ENCODE measurements at places on chromosomes 7 and 10. TPM values are rescaled to one million over a fixed set of nuclear protein-coding genes. Genes with fewer than 3 reads are reported as not detected.

HK1 gene
- total RNA-seq = 40.4 TPM

PCLO gene
- total RNA-seq = 15.1 TPM

TMED4 gene
- total RNA-seq = 93.1 TPM

PLAU gene
- 10.6 TPM for total RNA-seq

SDHAF3 gene
- total RNA-seq = 18.2 TPM

CPEB3 gene
- total RNA-seq = 6.0 TPM

RADIL gene
- total RNA-seq = 1.2 TPM

DNA sequence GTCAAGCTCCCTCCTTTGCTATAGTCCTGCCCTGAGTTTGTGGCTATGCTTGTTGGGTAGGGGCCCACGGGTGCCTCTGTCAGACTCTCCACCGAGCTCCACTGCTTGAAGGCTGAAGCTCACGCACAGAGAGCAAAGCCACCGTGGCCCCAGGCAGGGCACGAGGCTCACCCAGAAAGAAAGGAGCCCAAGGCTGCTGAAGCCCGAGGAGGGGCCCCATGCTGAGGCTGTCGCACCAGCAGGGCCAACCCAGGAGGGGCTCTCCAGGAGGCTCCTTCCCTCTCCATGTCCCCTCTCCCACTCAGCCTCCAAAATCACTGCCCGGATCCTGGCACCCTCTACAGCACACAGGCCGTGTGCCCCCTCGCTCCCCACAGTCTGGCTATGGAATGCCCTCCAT is 50.5 kb downstream of the YKT6 start:
- H3K4me3 ChIP-seq = no peak overlapping the region
- no peak overlapping the region for H3K27ac ChIP-seq
- H3K4me1 ChIP-seq = no peaks in the 10 kb centered on the region
- H3K27me3 ChIP-seq = no peaks in the 10 kb centered on the region
- H3K36me3 ChIP-seq = no peaks in the 10 kb centered on the region
- DNase-seq = no peak

DNA sequence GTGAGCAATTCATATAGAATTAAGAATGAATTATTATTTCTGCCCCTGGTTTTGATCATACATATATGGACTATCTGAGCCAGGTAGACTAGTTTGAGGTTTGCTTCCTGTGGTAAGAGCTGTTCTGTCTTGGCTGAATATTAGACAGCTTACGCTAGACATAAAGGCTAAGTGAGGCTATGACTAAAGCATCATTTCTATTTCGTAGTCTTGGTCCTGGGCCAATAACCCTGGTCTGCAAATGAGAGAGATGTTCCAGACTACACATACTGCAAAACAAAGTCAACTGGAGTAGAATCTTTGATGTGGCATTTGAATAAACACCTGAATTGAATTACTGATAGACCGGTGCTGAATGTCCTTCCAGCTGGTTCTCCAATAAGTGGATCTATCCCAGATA is 40.8 kb upstream of the CACNB2 start:
- no peak overlapping the region for H3K27ac ChIP-seq
- H3K27me3 ChIP-seq = no peaks in the 10 kb centered on the region
- H3K4me1 ChIP-seq = no peaks in the 10 kb centered on the region
- H3K4me3 ChIP-seq = no peak overlapping the region
- H3K36me3 ChIP-seq = no peaks in the 10 kb centered on the region

DNA sequence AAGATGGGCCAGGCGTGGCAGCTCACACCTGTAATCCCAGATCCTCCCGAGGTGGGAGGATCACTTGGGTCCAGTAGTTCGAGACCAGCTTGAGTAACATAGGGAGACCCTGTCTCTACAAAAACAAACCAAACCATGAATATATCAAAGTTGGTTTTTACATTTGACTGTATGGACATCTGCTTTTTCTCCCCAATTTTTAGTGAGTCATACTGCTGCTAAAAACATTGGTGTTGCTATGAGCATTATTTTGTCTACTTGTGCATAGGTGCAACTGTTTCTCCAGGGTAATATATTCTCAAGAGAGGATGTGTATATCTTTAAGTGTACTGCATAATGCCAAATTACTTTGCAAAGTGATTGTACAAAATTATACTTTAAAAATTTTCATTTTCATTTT is 769 bp upstream of the TMEM248 start:
- no peak for DNase-seq
- H3K4me1 ChIP-seq = peaks cover 13% of the 10 kb centered on the region
- H3K4me3 ChIP-seq = peak overlapping the region; percentile 99
- no peaks in the 10 kb centered on the region for H3K36me3 ChIP-seq
- H3K27ac ChIP-seq = no peak overlapping the region
- no peaks in the 10 kb centered on the region for H3K27me3 ChIP-seq

DNA sequence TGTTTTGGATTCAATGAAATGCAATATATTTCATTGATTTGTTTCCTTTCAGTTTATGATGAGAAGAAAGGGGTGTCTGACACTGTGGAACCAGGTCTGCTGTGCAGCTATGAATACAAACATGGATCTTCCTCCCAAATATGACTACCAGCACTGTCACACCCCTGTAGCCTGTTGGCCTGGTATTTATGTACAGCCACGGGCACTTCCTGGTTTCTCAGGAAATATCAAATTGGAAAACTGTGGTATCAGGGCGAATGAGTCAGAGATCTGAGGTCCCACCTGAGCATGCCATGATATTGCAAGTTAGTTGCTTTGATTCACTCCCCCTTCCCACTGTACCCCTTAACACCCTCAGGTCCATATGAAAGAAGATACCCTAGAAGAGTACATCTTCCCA is 87.8 kb downstream of the DNMBP start:
- H3K4me1 ChIP-seq = peaks cover 28% of the 10 kb centered on the region
- H3K4me3 ChIP-seq = no peak overlapping the region
- no peaks in the 10 kb centered on the region for H3K27me3 ChIP-seq

DNA sequence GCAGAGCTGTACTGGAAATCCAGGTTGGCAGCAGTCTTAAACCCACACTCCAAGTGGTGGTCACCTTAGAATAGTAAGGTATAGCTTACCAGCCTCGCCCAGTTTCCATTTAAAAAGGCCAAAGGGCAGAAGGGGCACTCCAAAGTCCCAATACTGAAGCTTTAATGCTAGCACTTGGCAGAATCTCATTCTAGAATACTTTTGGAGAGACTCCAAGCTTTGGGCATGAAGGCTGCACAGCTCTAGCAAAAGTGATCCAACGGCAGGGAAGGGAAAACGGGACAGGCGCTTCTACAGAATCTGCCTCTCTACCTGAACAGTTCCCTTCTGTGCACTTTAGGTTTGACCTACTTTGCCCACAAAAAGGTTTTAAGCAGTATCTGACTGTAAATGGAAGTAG is 19.7 kb downstream of the SMURF1 start:
- H3K27me3 ChIP-seq = no peaks in the 10 kb centered on the region
- H3K4me3 ChIP-seq = no peak overlapping the region
- no peaks in the 10 kb centered on the region for H3K36me3 ChIP-seq
- H3K4me1 ChIP-seq = peaks cover 43% of the 10 kb centered on the region
- H3K27ac ChIP-seq = peak overlapping the region; percentile 24

DNA sequence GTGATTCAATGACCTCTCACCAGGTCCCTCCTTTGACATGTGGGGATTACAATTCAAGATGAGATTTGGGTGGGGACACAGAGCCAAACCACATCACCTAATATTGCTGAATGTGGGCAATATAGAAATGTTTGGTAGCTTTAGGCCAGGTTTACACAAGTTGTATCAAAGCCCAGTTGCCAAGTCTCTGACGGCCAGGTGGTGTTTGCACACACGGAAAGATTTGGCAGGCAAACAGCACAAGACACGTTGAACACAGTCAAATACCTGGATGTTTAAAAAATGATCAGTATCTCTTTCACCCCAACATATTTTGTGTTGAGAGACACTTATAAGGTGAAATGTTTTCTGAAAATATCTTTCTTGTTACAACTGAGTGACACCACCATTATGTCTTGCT is 294.4 kb upstream of the MKI67 start:
- H3K36me3 ChIP-seq = no peaks in the 10 kb centered on the region
- H3K4me3 ChIP-seq = no peak overlapping the region
- H3K27ac ChIP-seq = no peak overlapping the region
- no peaks in the 10 kb centered on the region for H3K27me3 ChIP-seq
- no peak for DNase-seq

GRCh38 chr10:70476249-70477035 is 2.1 kb upstream of the PALD1 start:
- H3K27me3 ChIP-seq = no peaks in the 10 kb centered on the region
- no peak overlapping the region for H3K4me3 ChIP-seq
- H3K36me3 ChIP-seq = no peaks in the 10 kb centered on the region
- peaks cover 10% of the 10 kb centered on the region for H3K4me1 ChIP-seq
- H3K27ac ChIP-seq = no peak overlapping the region

GRCh38 chr10:118315629-118316028 is 26.5 kb downstream of the FAM204A start:
- DNase-seq = no peak
- H3K4me1 ChIP-seq = no peaks in the 10 kb centered on the region
- no peak overlapping the region for H3K27ac ChIP-seq
- H3K4me3 ChIP-seq = no peak overlapping the region

GRCh38 chr7:67309764-67310549 is 313.3 kb downstream of the TYW1 start:
- no peaks in the 10 kb centered on the region for H3K27me3 ChIP-seq
- H3K27ac ChIP-seq = no peak overlapping the region
- H3K4me3 ChIP-seq = no peak overlapping the region
- H3K4me1 ChIP-seq = peaks cover 31% of the 10 kb centered on the region
- no peak for DNase-seq

DNA sequence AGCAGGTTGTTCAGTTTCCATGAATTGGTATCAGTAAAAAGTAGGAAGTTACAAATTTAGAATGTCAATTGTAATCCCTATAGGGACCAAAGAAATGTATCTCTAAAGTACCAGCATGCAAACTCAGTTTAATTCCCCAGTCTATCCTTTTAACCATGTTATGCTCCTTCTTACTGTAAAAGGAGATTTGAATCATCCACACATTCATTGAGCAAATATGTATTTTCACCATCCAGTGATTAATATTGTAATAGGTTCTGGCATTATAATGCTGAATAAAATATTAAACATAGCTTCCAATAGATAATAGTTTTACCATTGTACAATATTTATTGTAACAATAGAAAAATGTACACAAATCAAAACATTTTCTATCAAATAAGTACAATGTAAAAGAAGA is 228.2 kb upstream of the SEMA3A start:
- DNase-seq = no peak
- no peaks in the 10 kb centered on the region for H3K4me1 ChIP-seq
- H3K4me3 ChIP-seq = no peak overlapping the region
- H3K27ac ChIP-seq = no peak overlapping the region
- no peaks in the 10 kb centered on the region for H3K36me3 ChIP-seq

DNA sequence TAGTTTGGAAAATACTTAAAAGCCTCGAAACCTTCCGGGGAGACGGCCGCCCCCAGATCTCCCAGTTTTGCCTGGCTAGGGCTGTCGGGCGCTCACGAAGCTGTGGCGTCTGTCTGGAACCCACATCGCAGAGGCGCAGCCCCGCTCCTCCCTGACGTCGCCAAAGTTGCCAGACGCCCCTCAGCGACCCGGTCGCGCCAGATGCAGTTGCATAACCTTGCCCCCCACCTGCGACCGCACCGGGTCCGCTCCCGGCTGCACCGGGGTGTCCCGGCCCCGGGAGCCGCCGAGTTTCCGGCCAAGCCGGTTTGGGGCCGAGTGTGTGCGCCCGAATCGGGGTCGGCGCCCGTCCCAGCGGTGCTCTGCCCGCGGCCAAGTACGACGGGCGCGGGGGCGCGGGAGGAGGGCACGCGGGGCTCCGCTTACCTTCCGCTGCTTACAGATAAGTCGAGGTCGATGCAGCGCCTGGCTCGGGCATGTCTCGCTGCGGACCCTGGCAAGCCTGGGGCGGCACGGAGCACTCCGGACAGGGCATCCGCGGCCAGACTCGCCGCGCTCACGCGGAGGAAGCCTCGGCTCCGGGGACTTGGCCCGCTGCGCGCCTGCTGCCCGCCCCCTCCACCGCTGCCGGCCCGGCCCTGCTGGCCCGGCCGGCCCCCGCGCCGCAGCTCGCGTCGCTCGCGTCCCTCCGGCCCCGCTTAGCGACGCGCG is 665 bp downstream of the INSYN2A start:
- no peak for DNase-seq
- no peak overlapping the region for H3K27ac ChIP-seq
- H3K27me3 ChIP-seq = peaks cover 13% of the 10 kb centered on the region
- no peaks in the 10 kb centered on the region for H3K36me3 ChIP-seq
- H3K4me1 ChIP-seq = peaks cover 8% of the 10 kb centered on the region
- H3K4me3 ChIP-seq = peak overlapping the region; percentile 18

GRCh38 chr10:114094795-114095194 is 51.1 kb downstream of the ADRB1 start:
- no peaks in the 10 kb centered on the region for H3K36me3 ChIP-seq
- H3K27me3 ChIP-seq = no peaks in the 10 kb centered on the region
- no peaks in the 10 kb centered on the region for H3K4me1 ChIP-seq
- no peak for DNase-seq

DNA sequence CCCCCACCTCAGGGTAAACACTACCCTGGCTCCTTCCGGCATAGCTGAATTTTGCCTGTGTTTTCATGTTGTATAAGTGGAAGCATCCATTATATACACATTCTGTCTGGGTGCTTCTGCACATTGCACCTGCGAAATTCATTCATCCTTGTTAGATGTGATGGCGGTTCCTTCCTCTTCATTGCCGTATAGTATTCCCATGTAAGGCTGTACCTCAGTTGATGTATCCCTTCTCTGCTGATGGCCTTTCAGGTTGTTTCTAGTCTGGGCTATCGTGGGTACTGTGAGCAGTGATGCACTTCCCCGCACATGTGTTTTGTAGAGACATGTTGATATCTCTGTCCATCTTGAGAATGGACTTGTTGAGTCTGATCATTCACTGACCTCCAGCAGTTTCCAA is 28.9 kb downstream of the ELFN1 start:
- H3K36me3 ChIP-seq = no peaks in the 10 kb centered on the region
- H3K27me3 ChIP-seq = no peaks in the 10 kb centered on the region
- H3K27ac ChIP-seq = no peak overlapping the region
- no peak for DNase-seq

DNA sequence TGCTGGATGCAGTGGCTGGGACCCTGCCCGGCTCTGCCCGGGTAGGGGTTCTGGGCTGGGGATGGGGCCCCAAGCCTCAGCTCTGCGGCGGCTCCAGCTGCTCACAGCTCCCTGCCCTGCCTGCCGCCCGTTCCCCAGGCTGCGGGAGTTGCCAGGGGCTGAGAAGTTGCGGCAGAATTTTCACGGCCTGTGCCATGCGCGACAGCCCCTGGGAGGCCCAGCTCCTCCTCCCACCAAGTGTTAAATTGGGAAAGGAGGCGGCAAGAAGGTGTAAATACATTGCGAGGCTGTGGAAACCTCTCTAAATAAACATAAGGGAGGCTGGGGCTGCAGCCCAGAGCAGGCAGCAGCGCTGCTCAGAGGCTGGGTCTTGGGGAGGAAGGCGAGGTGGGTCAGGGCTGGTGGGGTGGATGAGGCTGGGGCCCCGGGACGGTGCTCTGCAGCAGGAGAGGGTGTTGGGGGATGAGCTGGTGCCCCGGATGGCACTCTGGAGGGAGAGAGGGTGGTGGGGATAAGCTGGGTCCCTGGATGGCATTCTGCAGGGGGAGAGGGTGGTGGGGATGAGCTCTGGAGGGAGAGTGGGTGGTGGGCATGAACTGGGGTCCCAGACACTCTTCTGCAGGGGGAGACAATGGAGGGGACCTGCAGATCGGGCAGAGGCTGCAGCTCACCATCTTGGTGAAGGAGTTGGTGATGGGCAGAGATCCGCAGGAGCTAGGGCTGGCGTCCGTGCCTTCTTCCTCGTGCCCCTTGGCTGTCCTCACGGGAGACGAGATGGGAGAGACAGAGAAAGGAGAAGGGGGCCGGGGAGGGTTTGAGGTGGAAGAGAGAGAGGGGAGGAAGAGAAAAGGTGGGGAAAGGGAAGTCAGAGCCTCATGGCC is 85.5 kb upstream of the GNA12 start:
- peaks cover 7% of the 10 kb centered on the region for H3K27me3 ChIP-seq
- no peaks in the 10 kb centered on the region for H3K36me3 ChIP-seq
- no peak for DNase-seq
- no peaks in the 10 kb centered on the region for H3K4me1 ChIP-seq
- H3K4me3 ChIP-seq = no peak overlapping the region
- no peak overlapping the region for H3K27ac ChIP-seq
